NCI-H1417 treated with DMSO at 0.1 percent for 48 hours (cell line): ENCODE measurements at places on chromosomes 2 and 18.

GRCh38 chr2:19274439-19274838 lies 84.0 kb downstream of the OSR1 start:
- DNase-seq, result no peak

GRCh38 chr18:44796429-44797428 lies 116.0 kb downstream of the SETBP1 start:
- DNase-seq, result no peak

DNA sequence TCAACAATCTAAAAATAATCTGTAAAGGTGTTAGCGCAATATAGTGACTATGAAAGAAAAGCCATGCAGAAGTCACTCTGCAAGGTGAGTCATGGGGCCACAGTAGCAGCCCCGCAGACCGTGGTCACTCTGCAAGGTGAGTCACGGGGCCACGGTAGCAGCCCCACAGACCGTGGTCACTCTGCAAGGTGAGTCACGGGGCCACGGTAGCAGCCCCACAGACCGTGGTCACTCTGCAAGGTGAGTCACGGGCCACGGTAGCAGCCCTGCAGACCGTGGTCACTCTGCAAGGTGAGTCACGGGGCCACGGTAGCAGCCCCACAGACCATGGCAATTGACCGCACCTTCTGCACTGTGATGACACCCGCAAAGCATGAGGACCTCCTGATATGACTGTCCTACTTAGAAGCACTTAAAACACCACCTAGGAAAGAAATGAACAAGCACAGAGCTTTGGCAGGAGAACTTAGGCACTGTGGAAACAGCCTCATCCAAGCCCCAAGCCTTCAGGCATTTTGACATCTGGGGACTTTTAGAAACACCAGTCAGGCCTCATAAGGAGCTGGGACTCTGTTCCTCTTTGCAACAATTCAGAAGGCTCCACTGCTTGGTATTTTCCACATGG lies 70.1 kb downstream of the LDLRAD4 start:
- no peak for DNase-seq

DNA sequence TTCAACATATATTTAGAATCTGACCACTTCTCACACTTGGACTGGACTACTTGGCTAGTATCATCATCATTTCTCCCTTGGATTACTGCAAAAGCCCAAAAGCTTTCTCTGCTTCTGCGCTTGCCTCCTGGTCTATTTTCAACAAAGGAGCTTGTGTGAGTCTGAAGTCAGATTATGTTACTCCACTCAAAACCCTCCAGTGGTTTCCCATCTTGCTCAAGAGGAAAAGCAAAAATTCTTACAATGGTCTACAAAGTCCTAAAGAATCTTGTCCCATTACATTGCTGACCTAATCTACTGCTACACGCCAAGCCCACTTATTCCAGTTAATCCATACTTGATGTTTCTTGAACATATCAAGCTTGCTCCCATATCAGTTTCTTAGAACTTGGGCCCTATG lies 9.6 kb downstream of the PREPL start:
- DNase-seq, result no peak

DNA sequence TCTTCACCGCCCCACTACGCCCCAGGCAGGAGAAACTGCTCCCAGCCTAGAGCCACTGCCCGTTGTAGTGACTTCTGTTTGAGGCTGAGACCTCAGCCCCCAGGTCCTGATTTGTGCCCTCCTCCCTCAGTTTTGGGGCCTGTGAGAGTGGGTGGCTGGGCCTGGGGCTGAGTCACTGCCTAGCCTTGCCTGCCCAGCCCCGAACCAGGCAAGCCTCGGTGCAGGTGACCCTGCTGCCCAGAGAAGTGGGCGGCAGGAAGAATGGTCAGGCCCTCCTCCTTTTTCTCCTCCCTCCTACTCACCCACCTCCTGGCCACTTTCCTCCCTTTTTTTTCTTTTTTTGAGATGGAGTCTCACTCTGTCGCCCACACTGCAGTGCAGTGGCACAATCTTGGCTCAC lies 66.6 kb downstream of the ZFP36L2 start:
- no peak for DNase-seq

DNA sequence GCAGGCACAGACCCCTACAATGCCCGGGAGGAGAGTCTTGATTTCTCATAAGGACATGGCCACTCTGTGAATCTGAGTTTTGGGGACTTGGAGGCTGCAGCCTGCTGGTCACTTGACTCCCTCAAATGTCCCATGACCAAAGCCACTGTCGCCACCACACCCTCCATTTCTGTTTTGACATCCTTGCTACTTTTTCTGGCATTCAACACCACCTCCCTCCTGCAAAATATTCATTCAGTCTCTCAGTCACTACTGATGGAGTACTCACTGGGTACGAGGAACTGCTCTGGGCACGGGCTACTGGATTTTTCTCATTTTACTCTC lies 208.6 kb upstream of the HAAO start:
- no peak for DNase-seq

DNA sequence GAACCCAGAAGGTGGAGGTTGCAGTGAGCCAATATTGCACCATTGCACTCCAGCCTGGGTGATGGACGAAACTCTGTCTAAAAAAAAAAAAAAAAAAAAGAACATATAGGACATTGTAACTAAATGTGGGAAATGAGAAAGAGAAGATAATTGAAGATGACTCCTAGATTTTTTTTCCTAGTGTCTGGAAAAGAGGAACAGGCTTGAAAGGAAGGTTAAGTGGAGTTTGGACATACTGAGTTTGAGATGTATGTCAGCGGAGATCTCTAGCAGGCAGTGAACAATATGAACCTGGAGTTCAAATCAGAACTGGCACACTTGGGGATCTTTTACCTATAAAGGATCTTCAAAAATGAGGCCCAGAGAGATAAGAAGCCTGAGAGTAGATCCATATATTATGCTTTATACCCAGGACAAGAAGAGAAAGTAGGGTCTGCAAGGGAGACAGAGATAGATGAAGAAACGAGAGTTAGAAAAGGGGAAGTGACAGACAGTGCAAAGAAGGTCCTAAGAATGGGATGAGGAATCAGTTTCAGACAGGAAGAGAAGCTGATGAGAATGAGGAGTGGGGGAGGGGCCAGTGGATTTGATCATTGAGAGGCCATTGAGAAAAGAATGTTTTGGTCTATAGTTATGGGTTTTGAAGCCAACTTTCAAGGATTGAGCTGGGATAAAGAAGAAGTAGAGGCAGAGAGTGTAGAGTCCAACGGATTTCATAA lies 46.9 kb upstream of the CD28 start:
- no peak for DNase-seq

- peak; percentile 57 for DNase-seq
Measured at GRCh38 chr2:241417626-241418025, 61.5 kb downstream of the FARP2 start.

GRCh38 chr2:149991576-149991975 lies 404.0 kb upstream of the MMADHC start:
- no peak for DNase-seq

GRCh38 chr2:171128461-171128860 lies 32.2 kb downstream of the TLK1 start:
- DNase-seq, result no peak

GRCh38 chr18:25661831-25662230 lies 309.9 kb upstream of the ZNF521 start:
- DNase-seq, result no peak

- DNase-seq, result no peak
Measured at GRCh38 chr18:74476140-74476539, 19.0 kb upstream of the DIPK1C start.

- no peak for DNase-seq
Measured at GRCh38 chr2:100747551-100747950, 72.4 kb upstream of the NPAS2 start.

GRCh38 chr2:142742371-142743214 lies 134.9 kb upstream of the KYNU start:
- DNase-seq, result no peak

DNA sequence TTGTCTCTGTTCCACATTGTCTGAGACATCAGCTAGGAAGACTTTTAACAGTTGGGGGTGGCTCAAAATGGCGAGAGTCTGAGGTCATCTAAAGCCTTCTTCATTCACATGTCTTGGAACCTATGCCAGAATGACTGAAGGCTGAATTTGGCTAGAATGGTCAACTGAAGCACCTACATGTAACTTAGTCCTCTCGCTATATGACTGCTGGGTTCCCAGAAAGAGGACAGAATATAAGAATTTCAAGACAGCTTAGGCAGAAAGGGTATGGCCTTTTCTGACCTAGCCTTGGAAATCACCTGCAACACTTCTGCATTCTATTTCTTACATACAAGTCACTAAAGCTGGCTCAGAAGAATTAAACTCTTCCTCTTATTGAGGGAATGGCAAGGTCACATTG lies 75.6 kb upstream of the OTX1 start:
- DNase-seq, result no peak

GRCh38 chr2:203714112-203714511 lies 7.7 kb downstream of the CD28 start:
- no peak for DNase-seq

- DNase-seq, result no peak
Measured at GRCh38 chr2:235727891-235728799, 234.3 kb downstream of the AGAP1 start.

- no peak for DNase-seq
Measured at GRCh38 chr18:8439055-8439454, 170.2 kb upstream of the RAB12 start.

DNA sequence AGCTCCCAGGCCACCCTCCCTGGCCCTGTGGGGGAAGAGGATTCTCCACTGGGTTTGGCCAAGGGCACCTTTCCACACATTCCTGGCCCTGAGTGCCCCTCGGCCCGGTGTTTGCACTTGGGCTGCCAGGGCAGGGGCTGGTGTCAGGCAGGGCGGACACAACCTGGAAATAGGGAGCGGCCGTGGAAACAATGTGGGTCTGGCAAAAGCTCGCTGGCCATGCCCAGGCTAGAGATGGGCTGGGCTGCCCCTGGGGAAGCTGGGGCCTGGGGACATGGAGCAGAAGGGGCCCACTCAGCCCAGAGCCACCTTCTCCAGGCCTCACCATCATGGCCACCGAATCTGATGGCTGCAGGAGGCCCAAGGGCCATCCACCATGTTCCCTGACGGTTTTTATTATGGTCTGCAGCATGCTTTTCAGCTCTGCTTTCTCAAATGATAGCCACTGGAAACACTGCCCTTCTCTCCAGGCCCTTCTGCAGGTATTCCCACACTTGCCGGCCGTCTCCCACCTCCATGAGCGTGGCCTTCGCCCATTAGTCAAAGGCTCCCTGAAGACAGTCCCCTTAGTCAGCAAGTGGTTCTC lies 275.1 kb downstream of the CYP26B1 start:
- DNase-seq, result no peak

- no peak for DNase-seq
Measured at GRCh38 chr2:205740381-205740780, 58.1 kb downstream of the NRP2 start.

DNA sequence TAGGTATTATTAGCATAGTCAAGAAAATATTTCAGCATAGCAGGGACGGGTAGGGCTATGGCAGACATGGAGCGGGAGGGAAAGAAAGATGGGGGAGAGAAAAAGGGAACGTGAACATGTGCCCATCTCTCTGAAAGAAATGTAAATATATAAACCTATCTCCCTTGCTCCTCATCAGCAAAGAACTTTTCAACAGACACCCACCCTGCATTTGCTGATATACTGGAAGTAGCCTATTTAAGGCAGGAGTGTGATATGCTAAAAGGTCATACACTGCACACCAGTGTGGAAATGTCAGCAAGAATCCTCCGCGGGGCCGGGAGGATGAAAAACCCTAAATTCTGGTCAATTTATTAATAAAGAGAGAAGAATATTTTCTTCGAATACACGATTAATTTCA lies 1.7 kb downstream of the MBOAT2 start:
- no peak for DNase-seq

DNA sequence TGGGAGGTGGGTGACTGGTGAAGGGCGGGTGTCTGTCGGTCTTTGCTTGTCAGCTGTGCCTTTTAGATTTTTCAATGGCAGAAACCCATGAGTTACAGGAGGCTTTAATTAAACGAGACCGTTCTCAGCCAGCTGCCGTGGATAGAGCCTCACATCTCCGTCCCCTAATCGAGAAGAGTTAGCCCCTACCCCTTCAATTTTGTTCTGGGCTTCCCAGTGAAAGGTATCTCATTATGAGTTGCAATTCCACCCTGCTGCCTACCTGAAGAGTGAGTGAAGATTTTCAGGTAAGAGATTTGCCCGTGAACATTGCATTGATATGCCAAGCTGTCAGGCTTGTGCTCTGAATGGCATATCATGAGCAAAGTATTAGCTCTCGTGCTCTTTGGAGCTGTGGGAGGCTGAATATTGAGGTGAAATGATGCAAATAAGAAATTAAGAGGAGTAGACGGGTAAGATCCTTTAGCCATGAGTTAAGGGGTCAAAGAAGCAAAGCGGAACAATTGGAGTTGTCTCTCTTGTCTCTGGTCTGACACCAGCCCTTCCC lies 118.7 kb upstream of the MSTN start:
- no peak for DNase-seq

DNA sequence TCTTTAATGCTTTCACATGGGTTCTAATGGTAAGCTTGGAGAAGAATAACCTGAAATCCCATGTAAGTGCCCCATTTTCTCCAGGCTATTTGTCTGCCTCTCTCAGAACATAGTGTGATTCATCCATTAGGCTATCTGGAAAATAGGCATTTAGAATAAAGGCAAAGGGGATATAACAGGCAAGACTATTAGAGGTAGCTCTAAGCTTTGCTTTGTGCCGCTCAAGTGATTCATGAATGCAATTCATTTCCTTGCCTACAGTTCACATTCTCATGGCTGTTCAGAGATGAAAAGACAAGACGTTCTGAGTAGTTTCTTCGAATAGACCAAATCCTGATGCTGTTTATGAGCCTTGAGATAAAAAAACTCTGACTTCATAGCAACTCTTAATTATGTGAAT lies 101.7 kb downstream of the ANKRD44 start:
- DNase-seq, result no peak

- DNase-seq, result no peak
Measured at GRCh38 chr18:76468345-76469304, 26.4 kb downstream of the ZNF516 start.

- DNase-seq, result no peak
Measured at GRCh38 chr2:114022360-114023085, 132.6 kb downstream of the ACTR3 start.

DNA sequence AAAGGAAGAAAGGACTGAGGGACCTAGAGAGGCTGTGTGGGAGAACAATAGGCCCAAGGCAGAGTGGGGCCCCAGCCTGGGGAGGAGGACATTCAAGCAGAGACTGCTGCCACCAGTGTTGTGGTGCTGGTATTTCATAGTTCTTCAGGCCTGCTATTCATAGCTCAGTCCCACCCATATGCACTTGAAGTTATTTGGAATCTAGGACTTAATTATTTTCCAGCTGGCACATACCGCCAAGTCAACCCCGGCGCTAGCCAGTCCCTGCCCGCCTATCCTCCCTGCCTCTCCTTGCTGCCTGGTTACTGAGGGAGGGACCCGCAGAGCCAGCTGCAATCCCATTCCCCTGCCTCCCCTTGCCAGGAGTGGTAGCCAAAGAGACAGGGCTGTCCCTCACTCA lies 141.2 kb downstream of the CABLES1 start:
- no peak for DNase-seq

DNA sequence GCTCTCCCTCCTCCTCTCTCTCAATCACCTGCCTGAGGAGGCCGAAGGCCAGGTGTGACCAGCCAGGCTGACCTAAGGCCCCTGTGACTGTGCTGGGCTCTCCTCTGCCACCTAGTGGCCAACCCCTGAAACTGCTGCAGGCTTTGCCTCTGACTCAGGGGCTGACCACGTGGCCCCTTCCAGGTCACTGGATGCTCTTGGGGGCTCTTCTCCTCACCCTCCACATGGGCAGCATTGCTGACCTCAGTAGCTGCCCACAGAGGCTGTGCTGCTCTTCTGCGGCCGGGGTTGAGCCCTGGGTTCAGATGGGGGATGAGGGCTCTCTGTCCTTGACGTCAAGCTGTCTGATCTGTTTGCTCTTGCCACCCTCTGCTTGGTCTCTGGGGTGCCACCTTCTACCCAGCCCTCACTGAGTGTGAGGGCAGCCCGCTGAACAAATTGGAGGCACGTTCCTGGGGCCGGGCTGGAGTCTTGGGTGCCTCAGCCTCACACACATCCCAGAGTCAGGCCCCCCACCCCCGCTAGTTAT lies 122.7 kb downstream of the TWIST2 start:
- DNase-seq, result peak; percentile 2
